Spleen (tissue), 13 donors: ENCODE measurements at places on chromosomes 13 and 19. TPM values are rescaled to one million over a fixed set of nuclear protein-coding genes. Genes with fewer than 3 reads are reported as not detected.

DAPK3 gene
- 47.6 TPM for total RNA-seq

PCDH9 gene
- 4.3 TPM for total RNA-seq

TMPRSS9 gene
- total RNA-seq, result 2.6 TPM

- H3K27ac ChIP-seq, result no peak overlapping the region
- DNase-seq, result peak; percentile 31
- H3K4me3 ChIP-seq, result no peak overlapping the region
- H3K27me3 ChIP-seq, result peaks cover 9% of the 10 kb centered on the region
These were observed 19.0 kb downstream of the KCTD15 start for GRCh38 chr19:33815380-33816340.

DNA sequence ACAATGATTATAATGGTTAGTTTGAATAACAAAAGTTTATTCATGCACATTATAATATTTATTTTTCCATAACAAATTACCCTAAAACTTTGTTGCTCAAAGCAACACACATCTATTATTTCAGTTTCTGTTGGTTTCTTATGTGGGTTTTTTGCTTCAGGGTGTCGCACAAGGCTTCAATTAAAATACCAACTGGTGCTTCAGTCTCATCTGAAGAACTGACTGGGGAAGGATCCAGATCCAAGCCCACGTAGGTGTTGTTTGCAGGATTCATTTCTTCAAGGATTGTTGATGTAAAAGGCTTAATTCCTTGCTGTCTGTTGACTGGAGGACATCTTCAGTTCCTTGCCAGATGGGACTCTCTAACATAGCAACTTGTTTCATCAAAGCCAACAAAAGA, 747.2 kb upstream of the PCDH20 start:
- no peak overlapping the region for H3K4me3 ChIP-seq
- H3K27ac ChIP-seq, result no peak overlapping the region
- no peaks in the 10 kb centered on the region for H3K4me1 ChIP-seq
- no peaks in the 10 kb centered on the region for H3K27me3 ChIP-seq
- DNase-seq, result no peak
- H3K36me3 ChIP-seq, result no peaks in the 10 kb centered on the region

DNA sequence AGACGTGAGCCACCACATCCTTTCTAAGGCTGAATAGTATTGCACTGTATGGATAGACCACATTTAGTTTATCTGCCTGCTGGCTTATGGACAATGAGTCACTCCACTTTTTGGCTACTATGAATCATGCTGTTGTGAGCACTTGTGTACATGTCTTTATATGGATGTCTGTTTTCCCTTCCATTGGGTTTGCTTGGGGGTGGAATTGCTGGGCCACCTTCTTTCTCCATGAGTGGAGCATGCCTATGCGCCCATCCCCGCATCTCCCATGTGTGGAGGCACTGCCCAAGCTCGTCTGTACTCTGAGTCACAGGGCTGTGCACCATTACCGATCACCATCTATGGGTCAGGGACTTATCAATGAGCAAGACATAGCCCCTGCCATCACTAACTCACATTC, 127.2 kb upstream of the GJB6 start:
- H3K36me3 ChIP-seq, result no peaks in the 10 kb centered on the region
- H3K27me3 ChIP-seq, result peaks cover 15% of the 10 kb centered on the region

GRCh38 chr13:33257841-33258807, 27.4 kb downstream of the STARD13 start:
- H3K27ac ChIP-seq, result no peak overlapping the region
- peaks cover 6% of the 10 kb centered on the region for H3K4me1 ChIP-seq
- DNase-seq, result no peak
- no peaks in the 10 kb centered on the region for H3K27me3 ChIP-seq
- H3K4me3 ChIP-seq, result no peak overlapping the region

DNA sequence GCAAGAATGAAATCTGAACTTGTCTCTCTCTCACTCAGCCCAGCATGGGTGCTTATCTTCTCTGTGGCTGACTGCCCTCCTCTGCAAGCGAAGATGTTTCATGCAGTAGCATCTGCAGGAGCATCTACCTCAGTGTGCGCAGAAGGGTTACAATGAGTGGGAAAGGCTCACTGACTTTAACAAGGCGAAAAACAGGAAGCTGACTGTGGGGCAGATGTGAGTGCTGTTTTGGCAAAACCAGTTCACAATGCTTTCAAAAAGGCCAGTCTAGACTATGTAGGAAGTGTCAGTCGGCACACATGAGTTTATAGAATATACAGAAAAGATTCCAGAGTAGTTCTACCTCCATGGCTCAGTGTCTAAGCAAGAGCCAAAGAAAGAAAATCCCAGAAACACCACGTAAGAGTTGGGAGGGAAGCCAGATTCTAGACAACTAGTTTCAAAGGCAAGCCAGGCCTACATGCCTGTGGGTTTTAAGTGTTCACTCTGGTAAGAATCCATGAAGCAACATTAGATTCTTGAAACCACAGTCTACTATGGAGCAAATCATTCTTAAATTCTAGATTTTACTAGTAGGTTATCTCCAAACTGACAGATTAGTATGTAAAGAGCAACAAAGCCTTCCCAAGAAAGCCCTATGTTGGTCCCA, 124.5 kb downstream of the ABCC4 start:
- DNase-seq, result no peak
- H3K27me3 ChIP-seq, result no peaks in the 10 kb centered on the region
- no peaks in the 10 kb centered on the region for H3K36me3 ChIP-seq
- H3K4me1 ChIP-seq, result no peaks in the 10 kb centered on the region
- no peak overlapping the region for H3K4me3 ChIP-seq
- H3K27ac ChIP-seq, result no peak overlapping the region

DNA sequence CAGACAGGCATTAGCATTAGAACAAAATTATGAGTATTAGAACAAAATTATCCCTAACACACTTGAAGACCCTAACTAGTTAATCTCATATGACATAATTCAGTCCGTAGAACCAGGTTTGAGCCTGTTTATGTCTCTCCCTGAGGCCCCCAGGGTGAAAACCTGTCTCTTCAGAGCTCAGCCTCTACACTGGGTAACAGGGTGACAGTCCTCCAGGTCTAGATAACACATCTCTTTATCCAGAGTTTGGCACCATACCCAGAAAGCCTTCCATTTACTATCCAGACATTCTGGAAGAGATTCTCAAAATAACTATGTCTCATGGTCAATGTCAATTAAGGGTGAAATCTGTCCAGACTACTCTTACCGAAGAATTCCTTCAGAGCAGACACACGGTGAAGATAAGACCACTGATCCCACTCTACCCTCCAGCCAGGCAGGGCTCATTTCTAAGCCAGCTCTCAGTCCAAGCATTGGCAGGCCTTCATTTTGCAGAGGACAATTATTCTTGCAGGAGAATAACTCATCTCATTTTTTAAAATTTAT, 1195.3 kb downstream of the EFNB2 start:
- no peak overlapping the region for H3K27ac ChIP-seq
- H3K27me3 ChIP-seq, result no peaks in the 10 kb centered on the region
- no peaks in the 10 kb centered on the region for H3K4me1 ChIP-seq
- DNase-seq, result no peak
- H3K36me3 ChIP-seq, result no peaks in the 10 kb centered on the region

DNA sequence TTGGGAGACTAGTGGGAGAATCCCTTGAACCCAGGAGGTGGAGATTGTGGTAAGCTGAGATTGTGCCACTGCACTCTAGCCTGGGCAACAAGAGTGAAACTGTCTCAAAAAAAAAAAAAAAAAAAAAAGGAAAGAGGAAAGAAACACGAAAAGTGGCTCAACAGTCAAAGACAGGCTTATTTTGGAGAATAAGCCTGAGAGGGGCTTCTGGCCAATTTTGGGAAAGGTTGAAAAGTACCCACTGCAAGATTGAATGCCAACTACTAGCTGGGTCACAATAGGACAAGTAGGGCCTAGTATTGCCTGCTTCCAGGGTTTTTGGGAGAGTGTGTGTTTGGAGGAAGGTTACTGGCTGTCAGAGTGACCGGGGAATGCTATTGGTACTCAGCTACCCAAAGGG, 17.2 kb downstream of the FBXO17 start:
- no peak overlapping the region for H3K4me3 ChIP-seq
- DNase-seq, result no peak
- H3K36me3 ChIP-seq, result no peaks in the 10 kb centered on the region
- no peaks in the 10 kb centered on the region for H3K27me3 ChIP-seq
- H3K4me1 ChIP-seq, result peaks cover 8% of the 10 kb centered on the region
- H3K27ac ChIP-seq, result no peak overlapping the region

DNA sequence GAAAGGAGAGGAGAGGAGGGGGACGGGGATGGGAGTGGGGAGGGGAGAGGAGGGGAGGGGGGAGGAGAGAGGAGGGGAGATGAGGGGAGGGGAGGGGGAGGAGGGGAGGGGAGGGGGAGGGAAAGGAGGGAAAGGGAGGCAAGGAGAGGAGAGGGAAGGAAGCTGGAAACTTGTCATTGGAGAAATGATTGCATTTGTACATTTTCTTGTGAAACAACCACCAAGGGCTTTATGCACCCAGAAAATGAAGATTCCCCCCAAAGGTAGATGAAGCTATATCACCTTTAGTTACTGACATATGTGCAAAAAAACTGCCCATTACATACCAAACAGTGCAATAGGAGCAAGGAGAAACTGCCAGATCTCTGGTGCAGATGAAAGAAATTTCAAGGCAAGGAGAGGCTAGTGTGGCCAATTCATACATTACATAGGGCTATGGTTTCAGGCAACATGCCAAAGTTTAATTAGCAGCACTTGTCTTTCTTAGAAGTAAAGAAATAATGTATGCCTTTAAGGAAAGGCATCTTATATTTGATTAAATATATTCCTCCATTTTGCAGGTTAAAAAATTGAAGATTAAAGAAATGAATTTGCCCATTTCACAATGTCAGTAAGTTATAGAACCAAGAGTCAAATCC, 49.5 kb upstream of the STK24 start:
- H3K27ac ChIP-seq, result no peak overlapping the region
- no peaks in the 10 kb centered on the region for H3K4me1 ChIP-seq
- no peaks in the 10 kb centered on the region for H3K36me3 ChIP-seq
- no peaks in the 10 kb centered on the region for H3K27me3 ChIP-seq

GRCh38 chr19:23571175-23571574, 115.8 kb downstream of the ZNF675 start:
- H3K36me3 ChIP-seq, result no peaks in the 10 kb centered on the region
- H3K27ac ChIP-seq, result no peak overlapping the region
- H3K4me3 ChIP-seq, result no peak overlapping the region
- H3K27me3 ChIP-seq, result no peaks in the 10 kb centered on the region

DNA sequence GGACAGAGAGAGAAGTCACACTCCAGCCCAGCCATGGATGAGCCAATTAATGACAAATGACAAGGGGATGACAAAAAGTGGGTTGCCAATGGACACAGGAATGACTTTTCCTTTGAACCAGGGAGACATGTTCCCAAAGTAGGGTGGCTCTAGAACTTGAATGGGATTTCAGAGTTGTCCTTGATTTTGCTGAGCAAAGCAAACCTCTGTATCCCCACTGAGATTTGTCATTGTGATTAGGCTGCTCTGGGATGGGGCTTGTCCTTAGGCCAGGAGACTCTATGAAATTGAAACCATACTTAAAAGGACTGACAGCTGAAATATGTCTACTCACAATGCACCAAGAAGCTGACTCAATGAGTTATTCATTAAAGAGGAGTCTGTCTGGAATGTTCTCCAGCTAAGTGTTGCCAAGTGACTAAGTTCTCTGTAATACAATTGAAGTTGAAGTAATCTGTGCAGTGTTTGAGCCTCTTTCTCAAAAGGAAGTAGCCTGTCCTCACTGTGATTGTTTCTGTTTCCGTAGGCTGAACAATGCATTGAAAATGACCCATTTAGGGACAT, 69.0 kb upstream of the PCDH9 start:
- no peak overlapping the region for H3K4me3 ChIP-seq
- no peaks in the 10 kb centered on the region for H3K4me1 ChIP-seq
- no peak for DNase-seq
- no peak overlapping the region for H3K27ac ChIP-seq
- no peaks in the 10 kb centered on the region for H3K27me3 ChIP-seq
- H3K36me3 ChIP-seq, result no peaks in the 10 kb centered on the region

DNA sequence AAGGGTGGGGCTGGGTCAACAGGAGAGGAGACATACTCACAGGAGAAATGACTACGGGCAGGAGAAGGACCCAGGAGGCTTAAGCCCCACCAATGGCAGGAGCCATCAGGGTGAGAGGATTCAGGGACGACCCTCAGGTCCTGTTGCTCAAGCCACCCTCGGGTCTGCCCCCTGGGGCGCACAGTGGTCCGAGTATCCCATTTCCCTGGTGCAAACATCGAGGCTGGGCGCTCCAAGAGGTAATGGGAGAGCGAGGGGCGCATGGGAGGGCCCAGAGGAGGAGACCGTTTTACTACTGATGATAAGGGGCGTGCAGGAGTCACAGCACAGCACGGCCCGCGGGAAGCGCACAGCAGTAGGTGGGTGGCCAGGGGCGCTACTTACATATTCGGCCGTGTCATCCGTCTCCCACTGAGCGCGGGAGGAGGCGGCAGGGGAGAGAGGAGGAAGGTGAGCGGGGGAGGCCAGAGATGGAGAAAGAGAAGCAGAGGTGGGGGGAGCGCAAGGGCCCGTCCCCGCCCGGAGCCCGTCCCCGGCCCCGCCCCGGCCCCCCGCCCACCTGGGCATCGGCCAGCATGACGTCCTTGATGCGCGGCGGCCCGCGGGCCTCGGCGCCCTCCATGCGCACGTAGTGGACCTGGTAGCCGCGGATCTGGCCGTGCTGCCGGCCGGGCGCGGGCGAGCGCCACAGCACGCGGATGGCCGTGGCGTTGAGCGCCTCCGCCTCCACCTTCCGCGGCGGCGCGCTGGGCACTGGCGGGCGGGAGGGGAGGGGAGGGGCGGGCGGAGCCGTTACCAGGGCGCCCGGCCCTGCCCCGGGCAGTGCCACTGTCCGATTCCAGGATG, 111.5 kb downstream of the PTPRS start:
- no peak for DNase-seq
- no peak overlapping the region for H3K27ac ChIP-seq
- H3K4me3 ChIP-seq, result peak overlapping the region; percentile 19
- no peaks in the 10 kb centered on the region for H3K4me1 ChIP-seq
- no peaks in the 10 kb centered on the region for H3K36me3 ChIP-seq

- H3K27ac ChIP-seq, result no peak overlapping the region
- no peaks in the 10 kb centered on the region for H3K36me3 ChIP-seq
- no peak for DNase-seq
- no peak overlapping the region for H3K4me3 ChIP-seq
These were observed 122.4 kb upstream of the MAB21L1 start for GRCh38 chr13:35598790-35599369.

DNA sequence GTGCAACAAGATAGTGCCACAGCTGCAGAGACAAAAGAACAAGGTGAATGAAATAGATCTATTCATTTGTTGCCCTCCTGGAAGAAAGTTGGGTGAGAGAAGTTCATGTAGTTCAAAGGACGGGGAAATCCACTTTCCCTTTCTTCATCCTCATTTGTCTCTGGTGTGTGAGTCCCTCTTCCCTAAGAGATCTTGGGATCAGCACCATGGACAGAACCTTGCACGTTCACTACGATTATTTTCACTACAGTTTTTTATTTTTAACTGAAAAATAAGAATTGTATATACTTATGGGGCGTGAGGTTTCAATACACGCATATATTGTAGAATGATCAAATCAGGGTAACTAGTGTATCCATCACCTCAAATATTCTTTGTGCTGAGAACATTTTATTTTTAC, 29.2 kb downstream of the NLRP5 start:
- H3K36me3 ChIP-seq, result no peaks in the 10 kb centered on the region
- H3K27ac ChIP-seq, result no peak overlapping the region
- H3K4me1 ChIP-seq, result no peaks in the 10 kb centered on the region
- peaks cover 7% of the 10 kb centered on the region for H3K27me3 ChIP-seq
- DNase-seq, result no peak
- no peak overlapping the region for H3K4me3 ChIP-seq
